ENCODE measurements at places on chromosomes 13 and 19. TPM values are rescaled to one million over a fixed set of nuclear protein-coding genes. Genes with fewer than 3 reads are reported as not detected.

The CRX gene
- polyA plus RNA-seq: not detected

The CGB3 gene
- 0.76 TPM for polyA plus RNA-seq

The ZNF549 gene
- polyA plus RNA-seq: 3.5 TPM

The GMIP gene
- 3.1 TPM for polyA plus RNA-seq

The ZNF506 gene
- 13.3 TPM for polyA plus RNA-seq

The ZNF112 gene
- 5.6 TPM for polyA plus RNA-seq

The C3 gene
- 3.5 TPM for polyA plus RNA-seq

The LILRA1 gene
- polyA plus RNA-seq: not detected

Measured in GM23248 (cell line).